Activated T-cell treated with anti-CD3 and anti-CD28 coated beads, Interleukin-2, amount 50 U/mL, for 24 hours (primary cell): ENCODE measurements at places on chromosomes 6 and 20.

DNA sequence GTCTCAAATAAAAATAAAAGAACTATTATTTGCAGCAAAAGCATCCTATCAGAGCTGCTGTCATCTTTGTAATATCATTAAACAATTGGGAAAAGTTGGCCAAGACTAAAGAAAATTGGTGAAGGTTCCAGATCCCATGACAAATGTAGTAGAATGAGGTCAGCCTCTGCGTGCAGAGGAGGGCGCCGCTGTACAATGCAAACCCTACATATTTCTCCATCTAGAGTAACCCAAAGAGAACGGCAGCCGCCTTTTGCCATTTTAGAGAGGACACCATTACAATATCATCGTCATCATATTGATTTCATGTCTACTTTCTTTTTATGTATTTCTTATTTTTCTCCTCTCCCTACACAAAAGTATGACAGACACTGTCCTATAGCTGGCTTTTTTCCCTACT lies 59.5 kb downstream of the ZMYND8 start:
- DNase-seq, result no peak

GRCh38 chr6:113599444-113599843 lies 257.7 kb upstream of the MARCKS start:
- no peak for DNase-seq

GRCh38 chr6:64737418-64737817 lies 969.6 kb downstream of the EYS start:
- no peak for DNase-seq

DNA sequence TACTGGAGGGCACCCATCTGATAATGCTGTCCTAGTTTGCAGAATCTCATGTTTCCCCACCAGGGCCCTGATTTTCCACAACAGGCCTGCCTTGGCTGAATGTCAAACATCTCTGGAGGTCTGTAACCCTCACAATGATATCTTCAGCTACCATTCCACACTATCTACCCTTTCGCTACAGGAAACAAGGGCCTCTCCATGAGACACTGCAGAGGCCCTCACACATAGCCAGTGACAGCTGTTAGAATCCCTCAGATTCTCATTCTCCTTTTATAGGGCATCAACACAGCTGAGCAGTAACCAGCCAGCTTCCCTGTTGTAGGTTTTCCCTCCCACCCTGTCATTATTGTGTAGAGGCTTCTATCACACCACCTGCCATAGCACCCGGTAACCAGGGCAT lies 29.6 kb upstream of the MICB start:
- DNase-seq, result no peak

DNA sequence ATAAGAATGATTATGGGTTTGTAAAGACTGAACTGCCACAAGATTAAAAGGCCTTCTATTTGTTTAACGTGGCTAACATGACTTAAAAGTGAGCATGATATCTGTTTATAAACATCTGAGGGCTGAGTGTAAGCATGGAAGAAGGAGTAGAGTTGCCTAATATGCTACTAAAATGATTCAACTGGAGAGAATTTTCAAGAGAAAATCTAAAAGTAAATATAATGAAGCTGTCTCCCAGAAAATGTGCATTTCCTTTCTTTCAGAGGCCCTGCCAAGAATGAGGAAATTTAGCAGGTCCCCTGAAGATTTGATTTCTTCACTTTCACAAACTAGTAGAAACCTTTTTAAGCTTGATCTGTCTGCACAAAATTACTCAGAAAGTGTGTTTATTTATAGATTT lies 4.2 kb upstream of the EYA4 start:
- DNase-seq, result no peak

DNA sequence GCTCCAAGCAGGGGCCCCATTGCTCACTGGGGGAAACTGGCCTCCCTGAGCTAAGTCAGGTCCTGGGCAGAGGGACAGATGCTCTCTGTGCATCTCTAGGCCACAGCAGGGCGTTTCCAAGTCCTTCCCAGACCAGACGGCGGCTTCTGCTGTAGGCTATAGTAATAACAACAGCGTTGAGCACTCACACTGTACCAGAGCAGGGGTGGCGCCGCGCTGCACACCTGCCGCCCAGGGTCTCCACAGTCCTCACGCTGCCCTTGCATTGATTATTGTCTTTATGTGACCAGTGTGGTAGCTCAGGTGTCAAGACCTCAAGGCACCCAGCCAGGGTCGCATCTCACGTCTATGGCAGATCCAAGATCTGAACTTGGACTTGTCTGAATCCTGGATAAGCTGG lies 14.9 kb upstream of the CCN5 start:
- DNase-seq, result no peak

DNA sequence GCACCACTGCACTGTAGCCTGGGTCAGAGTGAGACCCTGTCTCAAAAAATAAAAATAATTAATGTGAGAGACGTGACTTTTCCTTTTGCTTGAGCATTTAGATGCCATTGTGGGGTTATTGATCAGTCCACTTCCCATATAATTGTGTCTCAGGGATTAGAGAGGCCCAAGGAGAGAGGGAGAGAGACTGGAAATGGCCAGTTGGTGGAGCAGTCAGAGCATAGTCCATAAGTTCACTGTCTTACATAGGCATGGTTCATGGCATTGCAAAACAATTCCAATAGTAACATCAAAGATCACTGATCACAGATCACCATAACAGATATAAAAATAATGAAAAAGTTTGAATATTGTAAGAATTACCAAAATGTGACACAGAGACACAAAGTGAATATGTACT lies 15.2 kb upstream of the SDHAF4 start:
- no peak for DNase-seq

DNA sequence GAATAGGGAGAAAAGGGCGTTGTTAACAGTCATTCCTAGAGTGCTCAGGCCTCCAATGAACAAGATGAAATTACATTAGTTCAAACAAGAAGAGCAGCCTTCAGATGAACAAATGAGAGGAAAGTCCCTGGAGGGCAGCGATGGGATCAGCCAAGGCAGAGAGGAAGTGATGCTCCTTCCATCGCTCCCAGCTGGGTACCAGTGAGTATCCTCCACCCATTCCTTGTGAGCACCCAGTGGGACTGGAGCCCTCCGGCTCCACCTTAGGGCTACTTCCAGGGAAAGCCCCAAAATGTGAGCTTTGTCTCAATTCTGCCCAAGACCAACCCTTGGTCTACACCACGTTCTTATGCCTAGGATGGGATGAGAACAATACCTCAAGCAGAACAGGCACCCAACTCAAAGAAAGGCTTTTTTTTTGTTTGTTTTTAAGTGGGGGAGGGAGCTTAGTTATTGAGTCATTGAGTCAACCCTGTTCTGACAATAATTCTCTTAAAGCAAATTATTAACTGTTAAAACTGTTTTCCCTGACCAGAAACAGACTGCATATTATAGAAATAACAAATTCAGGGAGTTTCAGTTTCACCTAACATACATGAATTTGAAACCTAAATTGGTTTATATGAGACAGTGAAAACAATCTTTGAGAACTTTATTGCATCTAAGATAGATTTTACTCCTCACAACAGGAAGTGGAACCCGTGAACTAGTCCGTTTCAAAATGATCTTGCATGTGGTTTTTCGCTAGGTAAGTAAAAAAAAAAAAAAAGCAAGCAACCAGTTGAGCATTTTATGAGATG lies 106.9 kb downstream of the IPCEF1 start:
- DNase-seq, result no peak

- no peak for DNase-seq
Measured at GRCh38 chr6:11835065-11835464, 56.5 kb upstream of the ADTRP start.

- DNase-seq, result no peak
Measured at GRCh38 chr6:53251033-53251672, 97.6 kb downstream of the ELOVL5 start.

GRCh38 chr20:45358282-45359068 lies 4.5 kb upstream of the SYS1 start:
- DNase-seq, result no peak

DNA sequence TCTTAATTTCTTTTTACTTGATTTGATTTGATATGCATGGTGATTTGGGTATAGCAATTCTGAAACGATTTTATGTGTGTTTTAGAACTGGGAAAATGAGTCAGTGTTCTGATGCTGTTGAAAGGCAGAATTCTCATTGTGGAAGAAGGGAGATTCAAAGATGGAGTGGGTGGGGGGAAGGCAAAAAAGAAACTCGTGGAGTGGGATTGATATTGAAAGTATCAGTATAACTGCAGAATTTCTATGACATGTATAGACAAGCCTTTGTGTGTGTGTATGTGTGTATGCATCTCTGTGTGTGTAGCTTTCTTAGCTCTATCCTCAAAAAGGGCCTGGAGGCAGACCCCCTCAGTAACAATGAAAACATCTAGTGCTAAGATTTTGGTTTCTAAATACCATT lies 184.3 kb upstream of the OLIG3 start:
- DNase-seq, result no peak
